ENCODE measurements at places on chromosomes 1 and 21. TPM values are rescaled to one million over a fixed set of nuclear protein-coding genes. Genes with fewer than 3 reads are reported as not detected.

PLCH2 gene
- total RNA-seq = 0.02 TPM

C8B gene
- not detected for total RNA-seq

XCL2 gene
- not detected for total RNA-seq

PRELP gene
- not detected for total RNA-seq

NTNG1 gene
- 4.4 TPM for total RNA-seq

PIGP gene
- total RNA-seq = 52.9 TPM

C1orf141 gene
- total RNA-seq = not detected

SAMSN1 gene
- total RNA-seq = 0.58 TPM

CD244 gene
- not detected for total RNA-seq

DIRAS3 gene
- total RNA-seq = 0.06 TPM

FCGR1A gene
- not detected for total RNA-seq

ADCY10 gene
- total RNA-seq = not detected

NDUFV3 gene
- 44.0 TPM for total RNA-seq

MAP1LC3C gene
- 0.08 TPM for total RNA-seq

LDLRAD1 gene
- not detected for total RNA-seq

FALEC gene
- total RNA-seq = not detected

HAPLN2 gene
- not detected for total RNA-seq

CA6 gene
- total RNA-seq = not detected

LCE6A gene
- not detected for total RNA-seq

OR2T33 gene
- total RNA-seq = 0.79 TPM

PGLYRP4 gene
- total RNA-seq = not detected

REN gene
- total RNA-seq = not detected

UBE2U gene
- total RNA-seq = 0.17 TPM

ERG gene
- total RNA-seq = 0.25 TPM

GSTM5 gene
- not detected for total RNA-seq

GJA9 gene
- not detected for total RNA-seq

LRRC39 gene
- not detected for total RNA-seq

ERICH3 gene
- 0.29 TPM for total RNA-seq

TFF3 gene
- not detected for total RNA-seq

RPTN gene
- not detected for total RNA-seq

PLEKHA6 gene
- total RNA-seq = 1.2 TPM

HSD11B1 gene
- total RNA-seq = not detected

SPSB1 gene
- total RNA-seq = 12.2 TPM

IVL gene
- total RNA-seq = not detected

AUNIP gene
- 12.4 TPM for total RNA-seq

FAM110D gene
- 0.04 TPM for total RNA-seq
